Stimulated activated CD4-positive, alpha-beta T cell treated with anti-CD3 and anti-CD28 coated beads, Interleukin-12 subunit alpha, Interleukin-12 subunit beta, amount 100 ng/mL, for 48 hours (primary cell): ENCODE measurements at places on chromosomes 1 and 21.

GRCh38 chr1:167175901-167176300, 44.8 kb upstream of the POU2F1 start:
- no peak for DNase-seq

- no peak for DNase-seq
Measured at GRCh38 chr1:196654271-196654670, 2.4 kb downstream of the CFH start.

DNA sequence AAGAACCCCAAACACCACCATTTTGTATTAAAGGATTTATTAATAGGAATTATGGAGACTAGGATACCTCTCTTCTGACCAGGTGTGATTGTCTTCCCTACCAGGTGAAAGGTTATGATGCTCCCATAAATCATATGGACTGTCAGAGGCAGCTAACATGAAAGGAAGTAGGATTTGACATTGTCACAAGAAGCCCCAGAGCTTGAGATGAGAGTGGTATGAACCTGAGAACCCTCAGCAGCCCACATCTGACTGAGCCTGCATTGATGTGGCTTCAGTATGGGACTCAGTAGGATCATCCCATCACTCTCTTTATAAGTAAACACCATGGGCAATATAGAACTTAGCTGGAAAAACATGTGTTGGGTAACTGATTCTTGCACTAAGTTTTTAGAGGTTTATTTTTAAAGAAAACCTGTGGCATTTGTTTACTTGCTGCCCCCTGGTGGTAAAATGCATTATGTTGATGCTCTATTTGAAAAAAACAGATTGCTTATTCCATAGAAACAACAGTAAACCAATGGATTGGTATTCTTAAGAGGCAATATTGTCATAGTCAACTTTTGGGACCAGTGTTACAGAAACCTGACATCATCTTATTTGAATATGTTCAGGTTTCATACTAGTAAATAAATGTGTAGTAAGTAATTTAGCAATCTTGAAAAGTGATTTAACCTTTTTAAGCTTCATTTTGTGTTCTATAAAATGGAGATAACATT, 16.6 kb upstream of the CACYBP start:
- no peak for DNase-seq

- DNase-seq = no peak
Measured at GRCh38 chr1:97654876-97655585, 265.8 kb downstream of the DPYD start.

DNA sequence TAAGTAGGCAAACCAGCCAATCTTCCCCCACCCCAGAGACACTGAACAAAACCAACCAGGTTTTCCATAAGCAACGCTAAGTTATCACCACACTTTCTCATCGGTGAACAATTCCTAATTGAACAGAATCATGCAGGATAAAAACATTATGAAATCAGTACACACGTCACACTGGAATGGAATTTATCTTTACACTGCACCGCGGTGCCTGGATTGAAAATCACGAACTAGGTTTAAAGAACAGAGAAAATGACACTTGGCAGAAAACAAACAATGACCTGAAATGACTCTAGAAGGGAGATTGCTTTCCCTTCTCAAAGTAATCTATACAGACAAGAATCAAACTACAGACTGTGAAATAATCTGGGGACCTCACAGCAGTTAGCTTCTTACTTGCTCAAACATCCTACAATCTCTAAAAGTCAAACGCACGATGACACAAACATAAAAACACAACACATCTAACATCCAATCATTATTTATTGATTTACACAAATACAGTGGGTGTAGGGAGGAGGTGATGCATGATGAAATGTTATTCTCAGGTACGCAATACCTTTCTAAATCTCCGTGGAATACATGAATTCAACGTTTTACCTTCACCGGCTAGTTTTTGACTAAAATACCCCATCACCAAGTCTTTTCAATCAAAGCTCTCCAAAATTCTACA, 1.9 kb downstream of the EIF4G3 start:
- DNase-seq = no peak

GRCh38 chr1:45103534-45103933, 91.5 kb downstream of the UROD start:
- DNase-seq = no peak

DNA sequence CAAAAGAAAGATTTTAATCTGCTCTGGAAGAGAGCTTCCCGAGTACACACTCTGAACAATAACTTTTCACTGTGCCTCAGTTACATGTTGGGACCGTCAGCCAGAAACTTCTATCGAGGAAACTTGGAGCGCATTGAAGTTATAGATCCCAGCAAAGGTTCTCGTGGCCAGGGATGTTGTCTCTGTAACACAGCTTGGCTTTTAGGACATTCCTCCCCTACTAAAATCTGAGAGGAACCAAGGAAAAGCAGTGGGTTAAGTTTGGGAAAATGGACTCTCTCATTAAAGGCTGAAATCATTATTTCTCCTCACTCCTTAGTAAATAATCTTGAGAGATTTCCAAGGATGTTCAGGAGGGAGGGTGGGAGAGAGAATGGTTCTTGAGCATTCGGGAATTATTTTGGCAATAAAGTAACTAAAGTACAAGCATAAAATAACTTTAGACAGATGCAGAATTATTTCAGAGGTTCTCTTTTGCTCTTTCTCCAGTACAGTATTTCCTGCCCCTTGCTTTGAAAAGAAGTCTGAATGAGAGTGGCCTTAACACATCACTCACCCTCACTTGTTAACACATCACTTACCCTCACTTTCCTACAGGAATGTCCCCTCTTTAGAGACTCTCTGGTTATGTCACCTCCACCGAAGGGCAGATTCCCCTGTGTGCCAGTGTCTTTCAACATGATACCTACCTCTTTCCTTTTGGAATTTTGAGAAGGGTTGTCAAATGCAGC, 1.8 kb upstream of the NFIA start:
- DNase-seq = no peak
